ENCODE measurements at places on chromosomes 2 and 18.
A peak's percentile ranks its signal among the peaks of the same experiment; 100 is the strongest.

- no peak for DNase-seq
Measured at GRCh38 chr2:29423061-29423666, 307.9 kb downstream of the CLIP4 start.

GRCh38 chr2:204452464-204453023, 92.7 kb upstream of the PARD3B start:
- no peak for DNase-seq

- peak; percentile 17 for DNase-seq
Measured at GRCh38 chr2:64730551-64731262, 77.0 kb upstream of the SERTAD2 start.

DNA sequence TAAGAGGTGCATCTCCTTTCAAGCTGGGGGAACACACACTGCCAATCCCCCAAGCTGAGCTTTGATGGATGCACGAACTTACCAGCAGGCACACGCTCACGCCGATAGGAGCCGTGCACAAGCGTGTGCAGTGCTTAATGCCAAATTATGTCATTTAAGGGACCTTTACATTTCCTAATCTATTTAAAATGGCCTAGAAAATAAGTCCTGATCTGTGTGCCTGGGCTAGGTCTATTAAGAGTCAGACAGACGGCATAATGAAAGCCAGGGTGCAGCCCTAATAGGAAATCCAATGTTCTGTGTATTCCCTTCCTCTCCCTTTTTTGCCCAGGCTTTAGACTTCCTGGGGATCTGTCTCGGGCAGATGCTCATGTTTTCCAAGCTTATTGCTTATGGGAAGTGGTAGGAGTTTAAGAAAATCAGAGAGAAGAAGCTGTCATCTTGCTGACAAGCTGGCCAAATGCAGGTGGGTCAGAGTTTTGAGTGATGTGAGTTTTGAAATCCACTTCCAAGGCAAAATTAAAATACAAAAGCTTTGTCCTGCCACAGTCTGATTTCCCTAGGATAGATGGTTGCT, 142.6 kb downstream of the MYT1L start:
- no peak for DNase-seq

- DNase-seq, result no peak
Measured at GRCh38 chr2:131153529-131153928, 48.4 kb downstream of the PLEKHB2 start.

DNA sequence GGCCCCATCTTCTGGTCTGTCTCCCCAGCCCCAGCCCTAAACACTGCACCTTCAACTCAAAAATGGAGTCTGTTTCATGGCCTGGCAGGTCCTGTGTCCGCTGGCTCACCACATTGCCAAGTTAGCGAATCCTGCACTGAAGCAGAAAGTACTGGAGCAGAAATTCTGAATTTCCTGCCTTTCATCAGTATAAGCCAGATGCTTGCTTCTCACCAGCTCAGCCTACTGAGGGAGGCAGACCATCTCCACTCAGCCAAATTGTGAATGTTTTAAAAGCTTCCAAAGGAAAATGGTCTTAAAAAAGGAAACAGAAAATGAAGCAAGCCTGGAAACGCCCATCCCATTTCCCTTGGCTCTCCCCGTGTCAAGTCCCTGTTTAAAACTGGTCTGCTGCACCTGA, 157.8 kb downstream of the C1D start:
- no peak for DNase-seq

- no peak for DNase-seq
Measured at GRCh38 chr2:34734042-34734441, 1134.9 kb upstream of the FAM98A start.

GRCh38 chr2:101114268-101114783, 36.9 kb downstream of the TBC1D8 start:
- DNase-seq, result no peak

DNA sequence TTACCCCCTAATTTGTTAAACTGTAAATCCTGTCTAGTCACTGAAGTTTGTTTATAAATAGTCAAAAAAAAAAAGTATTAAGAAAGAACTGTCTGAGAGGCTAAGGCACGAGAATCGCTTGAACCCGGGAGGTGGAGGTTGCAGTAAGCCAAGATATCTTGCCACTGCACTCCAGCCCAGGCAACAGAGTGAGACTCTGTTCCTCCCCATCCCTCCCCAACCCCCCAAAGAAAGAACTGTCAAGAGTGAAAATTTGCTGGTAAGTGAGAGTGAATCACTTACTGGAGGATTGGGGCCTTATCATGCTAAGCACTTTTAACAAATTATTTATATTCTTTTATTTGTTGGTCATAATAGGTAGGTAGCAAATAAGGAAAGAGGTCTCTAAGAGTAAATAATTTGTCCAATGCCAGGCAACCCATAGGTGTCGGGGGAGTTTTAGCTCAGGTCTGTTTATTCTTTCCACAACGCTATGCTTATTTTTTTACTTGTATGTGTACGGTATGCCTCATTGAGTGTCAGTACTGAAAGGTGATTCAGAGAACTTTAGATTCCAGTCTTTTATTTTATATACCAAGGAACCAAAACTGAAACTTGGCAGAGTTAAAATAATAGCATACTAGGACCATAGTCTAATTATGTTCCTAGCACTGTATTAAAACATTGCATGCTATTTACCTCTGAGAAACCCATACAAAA, 2.5 kb downstream of the TAF4B start:
- no peak for DNase-seq

DNA sequence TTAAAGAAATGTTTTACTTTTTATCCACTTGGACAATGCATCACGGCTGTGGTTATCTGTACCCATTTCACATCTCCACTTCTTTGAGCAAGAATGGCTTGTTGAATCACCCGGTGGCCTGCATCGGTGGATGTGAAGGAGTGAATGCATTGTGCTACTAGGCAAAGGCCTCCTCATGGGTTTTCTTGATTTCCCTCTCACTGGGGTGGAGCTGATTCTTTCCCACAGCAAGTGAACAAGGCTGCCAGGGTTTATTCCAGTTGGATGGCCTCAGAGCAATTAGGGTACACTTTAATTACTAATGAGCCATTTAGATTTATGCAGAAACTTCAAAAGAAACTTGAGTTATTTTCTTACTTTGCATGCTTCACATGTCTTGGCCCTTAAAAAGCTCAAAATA, 387.1 kb downstream of the RND3 start:
- DNase-seq, result no peak

DNA sequence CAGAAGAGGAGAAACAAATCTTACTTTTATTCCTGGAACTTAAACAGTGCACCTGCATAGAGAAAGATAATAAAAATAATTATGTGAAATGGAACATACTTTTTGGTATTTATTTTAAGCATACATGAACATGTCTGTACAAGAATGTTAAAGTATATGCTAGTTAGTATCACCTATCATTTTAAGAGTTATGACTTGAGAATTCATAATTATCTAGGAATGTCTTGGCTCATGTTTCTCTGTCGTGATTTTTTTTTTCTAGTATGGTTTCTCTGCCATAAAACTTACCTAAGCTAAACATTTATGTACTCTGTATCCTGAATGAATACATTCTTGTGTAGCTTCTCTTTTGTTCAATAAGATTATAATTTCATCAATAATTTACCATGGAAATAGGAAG, 4.2 kb downstream of the SERPINB7 start:
- DNase-seq, result no peak

- DNase-seq, result no peak
Measured at GRCh38 chr2:16816522-16816921, 150.9 kb upstream of the CYRIA start.

Data from activated T-helper 1 cell treated with Interleukin-2 at 50 U/mL for 16 hours (primary cell).